ENCODE measurements at places on chromosomes 7 and 10. TPM values are rescaled to one million over a fixed set of nuclear protein-coding genes. Genes with fewer than 3 reads are reported as not detected.

ASZ1 gene
- not detected for total RNA-seq

ELMO1 gene
- not detected for total RNA-seq

CADPS2 gene
- 1.0 TPM for total RNA-seq

DNA sequence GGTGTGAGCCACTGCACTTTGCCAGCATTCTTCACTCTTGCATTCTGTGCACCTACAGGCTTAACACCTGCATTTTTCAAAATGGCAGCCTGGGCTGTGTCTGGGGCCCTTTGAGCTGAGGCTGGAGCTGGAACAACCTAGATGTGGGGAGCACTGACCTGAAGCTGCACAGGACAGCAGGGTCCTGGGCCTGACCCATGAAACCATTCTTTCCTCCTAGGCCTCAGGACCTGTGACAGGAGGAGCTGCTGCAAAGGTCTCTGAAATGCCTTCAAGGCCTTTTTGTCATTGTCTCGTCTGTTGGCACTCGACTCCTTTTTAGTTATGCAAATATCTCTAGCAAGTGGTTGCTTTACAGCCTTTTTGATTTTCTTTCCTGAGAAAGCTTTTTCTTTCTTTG lies 82.3 kb downstream of the INPP5A start:
- peaks cover 17% of the 10 kb centered on the region for H3K36me3 ChIP-seq
- no peak overlapping the region for H3K4me3 ChIP-seq
- H3K27me3 ChIP-seq, result no peaks in the 10 kb centered on the region
- peaks cover 4% of the 10 kb centered on the region for H3K4me1 ChIP-seq

AKR1C8 gene
- not detected for total RNA-seq

LRRD1 gene
- not detected for total RNA-seq

ADAM12 gene
- 45.6 TPM for total RNA-seq

- H3K36me3 ChIP-seq, result no peaks in the 10 kb centered on the region
- no peak for DNase-seq
- no peaks in the 10 kb centered on the region for H3K4me1 ChIP-seq
- no peak overlapping the region for H3K4me3 ChIP-seq
- peaks cover 2% of the 10 kb centered on the region for H3K27me3 ChIP-seq
- no peak overlapping the region for H3K27ac ChIP-seq
These were observed 301.5 kb upstream of the PHF14 start for GRCh38 chr7:10672186-10672585.

SPDYE5 gene
- total RNA-seq, result not detected

FEZF1 gene
- not detected for total RNA-seq

DNA sequence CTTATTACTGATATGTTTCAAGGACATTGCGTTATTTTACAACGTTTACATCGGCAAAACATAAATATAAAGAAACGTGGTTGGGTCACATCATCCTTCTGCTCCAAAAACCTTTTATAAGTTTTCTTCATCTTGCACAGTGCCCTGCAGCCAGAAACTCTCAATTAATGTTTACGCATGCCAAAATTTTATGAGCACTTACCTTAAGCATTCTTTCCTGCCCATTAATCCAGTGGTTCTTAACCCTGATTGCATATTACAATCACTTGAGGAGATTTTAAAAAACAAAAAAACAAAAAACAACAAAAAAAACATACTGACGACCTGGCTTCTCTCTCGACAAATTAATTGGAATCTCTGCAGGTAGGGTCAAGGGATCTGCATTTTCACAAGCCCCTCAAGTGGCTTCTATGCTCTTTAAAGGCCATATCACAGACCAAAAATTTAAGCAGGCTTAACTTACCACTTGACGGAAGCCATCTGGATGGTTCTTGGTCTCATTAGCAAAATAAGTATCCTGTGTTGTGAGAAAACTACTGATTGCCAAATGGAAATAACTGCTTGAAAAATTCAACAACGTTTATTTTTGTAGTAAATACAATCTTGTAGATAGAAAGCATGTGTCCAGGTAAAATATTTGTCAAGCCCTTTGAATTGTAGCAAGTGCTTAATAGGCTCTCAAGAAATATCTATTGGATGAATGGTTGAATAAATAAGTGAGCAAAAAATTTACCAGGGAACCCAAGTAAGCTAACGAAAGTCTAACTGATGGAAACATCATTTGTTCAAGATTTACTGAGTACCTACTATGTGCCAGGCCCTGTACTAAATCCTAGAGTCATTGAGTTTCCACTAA lies 30.9 kb upstream of the SLC16A12 start:
- no peak overlapping the region for H3K4me3 ChIP-seq
- peaks cover 19% of the 10 kb centered on the region for H3K4me1 ChIP-seq
- H3K36me3 ChIP-seq, result no peaks in the 10 kb centered on the region
- no peak for DNase-seq
- H3K27ac ChIP-seq, result peak overlapping the region; percentile 77

DNA sequence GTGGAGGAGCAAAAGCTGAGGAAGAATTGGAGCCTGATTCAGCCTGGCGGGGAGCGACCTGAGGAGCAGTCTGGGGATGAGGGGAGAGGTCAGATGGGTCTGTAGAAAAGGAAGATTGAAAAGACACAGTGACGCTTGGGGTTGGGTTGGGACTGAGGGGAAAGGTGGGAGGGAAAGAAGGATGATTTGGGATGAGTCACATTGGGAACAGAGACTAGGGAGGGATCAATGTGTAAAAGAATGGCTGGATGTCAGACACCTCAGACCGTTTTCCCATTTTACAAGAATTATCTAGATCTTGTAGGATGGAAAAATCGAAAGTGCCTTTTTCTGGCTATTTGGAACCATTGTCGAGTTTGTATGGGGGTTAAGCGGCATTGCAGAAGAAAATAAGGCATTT lies 1076.5 kb downstream of the DNAJB9 start:
- H3K27me3 ChIP-seq, result no peaks in the 10 kb centered on the region
- no peak for DNase-seq
- H3K27ac ChIP-seq, result no peak overlapping the region
- H3K4me3 ChIP-seq, result no peak overlapping the region

DNA sequence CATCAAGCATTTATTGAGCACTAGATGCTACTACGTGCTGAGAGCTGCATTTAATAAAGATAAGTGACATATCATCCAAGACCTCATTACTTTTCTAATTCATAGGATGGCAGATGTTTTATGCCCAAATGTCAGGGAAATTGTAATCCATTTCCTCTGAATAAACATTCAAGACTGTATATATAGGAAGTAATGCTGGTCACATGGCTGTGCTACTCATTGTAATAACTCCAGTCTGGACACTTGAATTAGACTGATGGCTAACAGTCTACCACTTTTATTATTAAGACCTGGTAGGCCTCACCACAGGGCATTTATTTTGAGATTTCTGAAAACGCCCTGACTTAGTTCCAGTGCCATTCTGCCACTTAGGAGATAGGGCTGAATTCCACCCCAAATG lies 36.6 kb downstream of the PIK3AP1 start:
- no peak for DNase-seq
- H3K27me3 ChIP-seq, result peaks cover 5% of the 10 kb centered on the region
- H3K4me3 ChIP-seq, result no peak overlapping the region
- no peak overlapping the region for H3K27ac ChIP-seq
- no peaks in the 10 kb centered on the region for H3K36me3 ChIP-seq

DNA sequence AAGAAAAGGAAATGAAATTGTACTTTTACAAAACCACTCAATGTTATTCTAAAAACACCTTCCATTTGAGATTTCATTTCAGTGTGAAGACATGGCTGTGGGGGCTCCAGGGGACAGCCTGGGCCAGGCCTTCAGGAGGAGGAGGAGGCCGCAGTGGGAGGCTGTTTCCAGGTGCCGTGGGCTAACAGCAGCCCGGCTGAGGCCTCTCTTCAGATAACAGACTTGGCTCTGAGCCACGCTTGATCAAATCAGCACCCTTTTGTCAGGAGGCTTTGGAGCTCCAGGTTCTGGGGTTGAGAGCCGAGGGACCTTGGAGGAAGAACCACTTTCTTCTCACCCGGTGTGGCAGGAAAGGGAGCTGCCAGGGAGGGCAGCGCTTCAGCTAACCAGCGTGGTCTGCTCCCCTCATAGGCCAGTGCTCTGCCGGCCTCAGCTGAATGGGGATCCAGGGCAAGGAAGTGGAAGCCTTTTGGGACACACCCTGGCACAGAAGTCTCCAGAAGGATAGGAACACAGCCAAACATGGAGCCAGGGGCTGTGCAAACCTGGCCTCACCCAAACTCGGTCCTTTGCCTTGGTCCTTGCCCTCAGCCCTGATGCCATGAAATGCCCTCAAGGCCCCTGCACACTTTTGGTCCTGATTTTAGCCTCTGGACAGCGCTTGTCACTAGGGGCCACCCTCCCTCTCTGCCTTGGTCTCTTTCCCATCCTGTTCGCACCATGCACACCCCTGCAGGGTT lies 23.5 kb upstream of the CHST15 start:
- H3K4me1 ChIP-seq, result no peaks in the 10 kb centered on the region
- H3K27ac ChIP-seq, result no peak overlapping the region
- no peak overlapping the region for H3K4me3 ChIP-seq

DNA sequence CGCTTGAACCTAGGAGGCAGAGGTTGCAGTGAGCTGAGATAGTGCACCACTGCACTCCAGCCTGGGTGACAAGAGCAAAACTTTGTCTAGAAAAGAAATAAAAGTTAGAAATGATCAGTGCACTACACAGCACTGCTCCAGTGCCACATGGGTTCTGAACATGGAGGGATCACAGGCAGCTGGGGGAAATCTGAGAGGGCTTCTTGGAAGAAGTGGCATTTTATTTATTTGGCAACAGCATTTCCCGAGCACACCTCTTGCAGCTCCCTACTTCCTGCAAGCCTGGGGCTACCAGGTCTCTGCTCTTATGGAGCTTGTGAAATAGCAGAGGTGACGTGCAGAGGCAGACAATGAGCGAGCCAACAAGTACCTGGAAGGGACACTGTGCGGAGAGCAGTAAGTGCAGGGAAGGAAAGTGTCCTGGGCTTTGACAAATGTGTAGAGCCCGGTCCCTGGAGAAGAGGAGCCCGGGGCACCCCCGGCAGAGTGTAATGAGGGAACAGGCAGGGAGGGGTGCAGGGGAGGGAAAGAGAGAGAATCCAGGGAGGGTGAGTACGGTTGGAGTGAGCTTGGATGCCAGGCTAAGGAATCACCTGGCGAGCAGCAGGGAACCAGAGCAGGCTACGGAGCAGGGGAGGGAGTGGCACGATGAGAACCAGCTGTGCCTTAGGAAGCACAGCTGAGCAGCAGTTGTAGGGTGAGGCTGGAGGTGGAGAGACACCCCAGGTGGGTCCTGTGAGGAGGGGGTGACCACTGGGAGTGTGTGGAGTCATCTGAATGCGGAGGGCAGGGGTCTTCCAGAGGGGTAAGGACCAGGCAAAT lies 104.6 kb upstream of the CTBP2 start:
- peaks cover 3% of the 10 kb centered on the region for H3K27me3 ChIP-seq
- H3K36me3 ChIP-seq, result no peaks in the 10 kb centered on the region
- DNase-seq, result peak; percentile 69

GRCh38 chr10:51344371-51344770 lies 270.1 kb downstream of the PRKG1 start:
- H3K4me1 ChIP-seq, result peaks cover 4% of the 10 kb centered on the region
- no peak overlapping the region for H3K27ac ChIP-seq
- no peak overlapping the region for H3K4me3 ChIP-seq
- no peaks in the 10 kb centered on the region for H3K27me3 ChIP-seq

- H3K36me3 ChIP-seq, result no peaks in the 10 kb centered on the region
- no peak overlapping the region for H3K4me3 ChIP-seq
- H3K27me3 ChIP-seq, result no peaks in the 10 kb centered on the region
- no peak overlapping the region for H3K27ac ChIP-seq
- DNase-seq, result no peak
These were observed 36.0 kb upstream of the RSU1 start for GRCh38 chr10:16853201-16853600.

IQUB gene
- 0.26 TPM for total RNA-seq

DNA sequence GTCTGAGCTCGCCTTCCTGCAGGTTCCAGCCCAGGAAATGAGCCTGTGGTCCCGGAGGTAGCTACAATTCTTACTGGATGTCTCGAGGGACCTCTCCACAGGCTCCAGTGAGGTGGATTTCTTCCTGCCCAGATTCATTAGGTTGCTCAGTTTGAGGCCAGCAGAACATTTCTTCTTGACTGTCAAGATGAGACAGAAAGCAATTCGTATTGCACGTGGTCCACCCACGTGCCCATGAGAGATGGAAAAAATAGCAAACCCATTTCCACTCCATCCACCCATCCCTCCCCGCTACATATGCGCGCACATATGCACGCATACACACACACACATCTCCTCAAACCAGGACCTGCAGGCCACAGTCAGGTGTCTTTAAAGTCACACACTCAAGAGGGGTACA lies 68.7 kb downstream of the VWA2 start:
- no peak for DNase-seq
- H3K36me3 ChIP-seq, result peaks cover 2% of the 10 kb centered on the region
- no peak overlapping the region for H3K4me3 ChIP-seq
- H3K27ac ChIP-seq, result no peak overlapping the region

TMEM225B gene
- 1.1 TPM for total RNA-seq

MAT1A gene
- total RNA-seq, result not detected

GRCh38 chr7:124429923-124430322 lies 335.7 kb downstream of the GPR37 start:
- H3K4me1 ChIP-seq, result no peaks in the 10 kb centered on the region
- H3K27ac ChIP-seq, result no peak overlapping the region
- H3K36me3 ChIP-seq, result no peaks in the 10 kb centered on the region
- no peak overlapping the region for H3K4me3 ChIP-seq
- no peak for DNase-seq

NAT16 gene
- not detected for total RNA-seq

TAS2R5 gene
- 3.1 TPM for total RNA-seq

- no peaks in the 10 kb centered on the region for H3K36me3 ChIP-seq
- no peaks in the 10 kb centered on the region for H3K27me3 ChIP-seq
- H3K4me1 ChIP-seq, result peaks cover 10% of the 10 kb centered on the region
- peak overlapping the region; percentile 76 for H3K4me3 ChIP-seq
These were observed 129.7 kb upstream of the SEC61G start for GRCh38 chr7:54888734-54889082.
